ENCODE measurements at places on chromosomes 7 and 10.

DNA sequence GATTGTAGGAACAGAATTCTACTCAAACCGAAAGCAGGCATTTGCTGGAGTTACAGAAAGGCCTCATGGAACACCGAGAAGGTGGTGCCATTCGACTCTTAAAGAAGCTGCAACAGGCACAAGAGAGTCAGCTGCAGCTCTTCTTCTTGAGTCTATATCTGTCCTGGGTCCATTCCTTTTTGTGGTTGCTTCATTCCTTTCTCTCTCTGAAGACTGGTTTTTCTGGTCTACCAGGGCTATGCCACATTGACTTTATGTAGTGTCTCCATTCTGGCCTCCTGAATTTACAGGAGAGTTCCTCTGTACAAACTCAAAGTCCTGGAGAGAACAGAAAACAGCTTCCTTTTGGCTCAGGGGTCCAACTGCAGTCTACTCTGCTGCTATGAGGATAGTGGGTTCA is 132.8 kb downstream of the CFTR start:
- no peak for DNase-seq

DNA sequence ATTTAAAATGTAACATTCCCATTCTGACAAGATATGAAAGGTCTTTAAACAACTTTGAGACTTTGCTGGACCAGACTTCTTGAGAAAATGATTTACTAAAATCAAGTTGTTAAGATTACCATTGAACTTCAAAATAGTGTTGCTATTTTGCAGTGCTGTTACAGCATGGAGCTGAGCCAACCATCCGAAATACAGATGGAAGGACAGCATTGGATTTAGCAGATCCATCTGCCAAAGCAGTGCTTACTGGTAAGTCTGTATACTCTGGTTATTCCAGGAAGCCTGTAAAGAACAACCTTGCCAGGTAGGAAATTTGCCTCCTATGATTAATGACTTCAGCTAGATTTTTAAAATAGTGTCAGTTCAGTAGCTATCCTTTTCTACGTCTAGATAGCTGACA is 18.8 kb downstream of the TNKS2 start:
- no peak for DNase-seq

DNA sequence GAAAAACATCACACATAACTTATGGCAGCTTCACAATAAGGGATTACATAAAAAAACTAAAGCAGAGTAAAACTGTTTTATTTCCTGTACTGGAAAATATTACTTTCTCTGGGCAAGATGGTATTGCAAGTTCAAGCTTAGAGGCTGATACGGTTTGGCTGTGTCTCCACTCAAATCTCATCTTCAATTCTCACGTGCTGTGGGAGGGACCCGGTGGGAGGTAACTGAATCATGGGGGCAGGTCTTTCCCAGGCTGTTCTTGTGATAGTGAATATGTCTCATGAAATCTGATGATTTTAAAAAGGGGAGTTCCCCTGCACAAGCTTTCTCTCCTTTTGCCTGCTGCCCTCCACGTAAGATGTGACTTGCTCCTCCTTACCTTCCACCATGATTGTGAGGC is 5.1 kb upstream of the LRRC27 start:
- no peak for DNase-seq

GRCh38 chr10:79927111-79927828 is 21.6 kb downstream of the SFTPD start:
- DNase-seq = no peak

DNA sequence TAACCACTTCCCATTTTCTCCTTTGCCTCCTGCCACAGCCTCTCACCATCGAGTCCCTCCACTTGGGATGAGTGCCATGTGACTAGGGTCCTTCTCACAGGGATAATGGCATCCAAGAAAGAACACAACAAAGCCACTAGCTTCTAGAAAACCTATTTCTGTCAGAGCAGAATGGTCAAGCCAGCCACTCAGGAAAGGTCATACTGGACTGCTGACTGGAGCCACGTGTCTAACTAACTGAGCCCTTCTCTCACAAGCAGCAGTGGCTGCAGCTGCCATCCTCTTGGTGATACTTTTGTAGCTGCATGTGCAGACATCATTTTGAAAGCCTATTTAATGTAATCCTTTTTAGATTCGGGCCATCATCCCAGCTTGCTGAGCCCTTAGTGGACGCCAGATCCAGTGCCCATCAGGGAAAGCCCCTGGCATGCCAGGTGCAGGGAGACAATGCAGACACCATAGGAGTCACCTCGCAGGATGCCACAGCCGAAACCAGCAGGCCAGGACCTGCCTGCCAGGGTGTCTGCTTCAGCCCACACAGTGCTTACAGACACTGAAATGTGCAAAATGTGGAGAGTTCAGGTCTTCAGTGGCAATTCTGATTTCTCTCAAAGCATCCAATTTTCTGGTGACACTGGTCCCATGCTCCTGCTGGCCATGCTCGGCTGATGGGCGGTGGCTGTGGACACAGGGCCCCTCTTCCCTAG is 98.3 kb upstream of the DDC start:
- no peak for DNase-seq

DNA sequence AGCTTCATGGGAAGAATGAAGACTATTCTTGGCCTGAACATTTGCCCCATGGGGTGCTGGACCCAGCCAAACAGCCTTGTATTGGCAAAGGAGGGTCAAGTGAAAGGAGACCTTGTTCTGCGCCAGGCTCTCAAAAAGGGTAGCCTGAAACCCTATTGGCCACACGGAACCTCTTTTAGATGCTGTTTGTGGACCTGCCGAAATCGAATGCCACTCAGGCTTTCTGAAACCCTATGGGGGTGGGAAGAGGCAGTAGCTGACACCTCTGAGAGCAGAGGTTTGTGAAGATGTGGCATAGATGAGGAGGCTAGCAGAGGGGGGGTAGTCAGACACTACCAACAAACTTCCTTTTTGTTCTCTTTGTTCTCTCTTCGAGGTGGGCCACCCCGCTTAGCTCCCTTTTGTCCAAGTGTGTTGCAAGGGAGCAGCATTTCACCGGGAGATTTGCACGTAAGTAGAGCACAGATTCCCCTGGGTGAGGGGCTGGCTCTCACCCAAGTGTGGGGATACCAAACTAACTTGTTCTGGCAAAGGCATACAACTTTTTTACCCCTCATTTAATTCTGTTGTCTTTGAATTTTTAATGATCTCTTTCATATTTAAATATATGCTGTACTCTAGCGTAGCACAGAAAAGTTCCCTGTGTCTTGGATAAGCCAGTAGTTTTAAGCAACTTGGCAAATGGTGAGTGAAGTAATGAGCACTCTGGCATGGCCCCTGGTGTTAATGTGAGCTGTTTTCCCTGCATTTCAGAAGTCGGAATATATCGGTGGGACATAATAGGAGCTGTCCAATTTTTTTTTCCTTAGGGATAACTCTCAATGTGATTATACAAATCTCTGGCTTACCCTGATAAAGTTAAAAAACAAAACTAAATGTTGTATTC is 107.7 kb downstream of the SEPTIN7 start:
- no peak for DNase-seq

GRCh38 chr10:123463181-123463580 is 203.0 kb upstream of the GPR26 start:
- no peak for DNase-seq

Data from NK-92 treated with Interleukin-12 subunit alpha and Interleukin-12 subunit beta, amount 100 ng/mL, for 24 hours (cell line).